GM04504 (cell line): ENCODE measurements at places on chromosomes 3 and 15.

DNA sequence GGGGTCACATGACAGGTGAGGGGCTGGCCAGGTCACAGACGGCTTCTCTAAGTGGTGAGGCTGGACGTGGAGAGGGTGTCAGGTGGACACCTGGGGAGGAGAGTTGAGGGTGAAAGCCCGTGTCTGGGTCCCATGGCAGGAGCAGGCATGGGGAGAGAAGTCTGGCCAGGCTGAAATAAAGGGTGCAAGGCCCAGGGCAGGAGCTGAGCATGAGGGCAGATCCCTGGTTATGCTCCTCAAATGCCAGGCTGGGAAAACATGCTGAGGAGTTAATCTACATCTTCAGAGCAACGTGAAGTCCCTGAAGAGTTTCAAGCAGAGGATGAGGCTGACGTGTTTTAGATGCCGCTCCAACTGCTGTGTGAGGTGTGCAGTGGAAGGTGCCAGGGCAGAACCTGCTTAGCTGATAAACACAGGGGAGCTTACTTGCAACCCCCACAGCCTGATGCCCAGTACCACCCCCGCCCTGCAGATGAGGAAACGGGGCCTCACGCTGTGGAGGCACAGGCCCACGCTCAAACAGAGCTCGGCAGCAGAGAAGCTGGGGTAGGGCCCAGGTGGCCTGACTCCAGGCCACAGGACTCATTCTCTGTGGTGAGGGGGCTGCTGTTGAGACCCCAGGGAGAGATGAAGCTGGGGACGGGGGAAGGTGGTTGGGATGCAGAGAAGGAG lies 40.5 kb downstream of the HCN4 start:
- DNase-seq: no peak

DNA sequence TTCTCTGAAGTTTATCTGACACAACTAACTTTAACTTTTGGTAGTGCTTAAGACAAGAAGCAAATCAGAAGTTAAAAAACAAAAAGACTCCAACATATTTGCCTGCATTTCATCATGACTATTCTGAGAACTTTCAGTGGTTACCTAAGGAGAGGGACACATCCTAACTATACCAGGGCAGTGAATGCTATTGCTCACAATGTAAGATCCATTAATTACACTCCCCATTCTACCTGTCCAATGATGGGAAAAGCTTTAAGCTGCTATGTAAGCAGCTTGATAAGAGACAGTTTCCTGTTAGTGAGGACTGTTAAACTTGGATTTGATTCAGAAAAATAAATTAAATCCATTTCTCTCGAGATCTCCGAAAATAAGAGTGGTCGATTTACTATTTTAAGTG lies 37.5 kb downstream of the SERPINI1 start:
- no peak for DNase-seq

DNA sequence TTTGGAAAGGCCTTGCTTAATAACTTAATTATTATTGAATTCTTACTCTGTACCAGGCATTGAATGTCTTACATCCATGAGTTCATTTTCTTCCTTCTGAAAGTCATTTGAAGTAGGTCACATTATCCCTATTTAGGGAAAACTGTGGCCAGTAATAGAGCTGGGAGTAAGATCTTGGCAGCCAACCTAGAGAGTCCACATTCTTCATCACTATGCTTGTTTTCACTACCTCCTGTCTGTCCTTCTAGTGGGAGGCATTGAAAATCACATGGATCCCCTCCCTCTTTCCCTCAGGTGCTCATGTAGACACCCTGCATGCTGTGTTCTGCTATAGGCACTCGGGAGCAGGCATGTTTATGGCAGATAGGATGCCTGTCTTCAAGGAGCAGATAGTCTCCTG lies 154.9 kb downstream of the EBLN2 start:
- no peak for DNase-seq

DNA sequence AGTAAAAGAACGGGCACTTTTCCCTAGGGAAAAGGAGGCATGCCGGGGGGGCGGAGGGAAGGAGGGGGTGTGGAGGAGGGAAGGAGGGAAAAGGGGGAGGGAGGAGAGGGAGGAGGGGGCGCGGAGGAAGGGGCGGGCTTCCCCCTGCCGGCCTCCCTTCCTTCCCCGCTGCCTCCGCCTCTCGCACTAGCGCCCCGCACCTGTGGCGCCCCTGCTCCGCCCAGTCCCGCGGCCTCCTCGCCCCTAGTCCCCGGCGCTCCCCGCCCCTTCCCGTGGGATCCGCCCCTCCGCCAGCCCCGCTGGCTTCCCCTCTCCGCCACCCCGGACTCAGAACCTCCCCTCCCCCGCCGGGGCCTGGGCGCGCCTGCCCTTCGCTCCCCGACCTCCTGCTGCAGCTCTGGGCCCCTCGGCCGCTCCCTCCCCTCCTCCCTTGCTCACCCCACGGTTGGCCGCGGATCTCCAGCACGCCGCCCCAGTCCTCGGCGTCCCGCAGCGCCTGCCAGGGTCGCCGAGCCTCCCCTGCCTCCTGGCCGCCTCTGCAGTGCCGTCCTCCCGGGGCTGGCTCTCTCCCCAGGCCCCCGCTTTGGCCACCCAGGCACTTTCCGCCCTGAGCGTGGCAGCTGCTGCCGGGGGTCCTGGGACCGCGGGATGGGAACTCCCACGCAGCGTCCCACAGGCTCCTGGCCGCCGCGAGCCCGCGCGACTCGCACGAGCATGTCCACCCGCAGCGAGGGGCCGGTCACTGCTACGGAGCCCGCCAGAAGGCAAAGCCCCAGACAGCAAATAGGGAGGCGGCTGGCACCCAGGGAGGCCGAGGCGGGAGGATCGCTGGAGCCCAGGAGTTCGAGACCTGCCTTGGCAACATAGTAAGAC lies 147.4 kb downstream of the TJP1 start:
- DNase-seq: no peak
